ENCODE measurements at places on chromosomes 4 and X.

- no peak for DNase-seq
These were observed 29.4 kb upstream of the OPHN1 start for GRCh38 chrX:68462653-68463052.

GRCh38 chr4:188839704-188840103 lies 700.5 kb downstream of the TRIML1 start:
- DNase-seq: no peak

- DNase-seq: no peak
These were observed 94.9 kb downstream of the ARHGAP24 start for GRCh38 chr4:85569730-85570299.

DNA sequence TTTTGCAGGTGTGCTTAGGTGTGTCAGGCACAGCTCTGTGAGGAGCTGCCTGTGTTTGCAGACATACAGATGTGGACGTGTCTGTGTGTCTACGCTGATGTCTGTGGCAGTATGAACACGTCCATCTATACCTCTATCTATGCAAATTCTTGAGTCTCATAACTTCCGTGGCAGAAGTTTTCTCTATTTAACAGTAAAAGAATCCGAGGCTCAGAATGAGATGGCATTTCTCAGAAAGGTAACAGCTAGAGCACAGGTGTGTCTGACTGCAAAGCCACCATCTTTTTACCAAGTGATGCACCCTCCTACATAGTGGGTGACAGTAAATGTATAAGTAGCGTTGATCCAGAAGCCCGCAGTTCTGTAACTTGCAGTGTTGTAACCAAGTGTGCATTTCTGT lies 39.9 kb upstream of the CYP4V2 start:
- no peak for DNase-seq

DNA sequence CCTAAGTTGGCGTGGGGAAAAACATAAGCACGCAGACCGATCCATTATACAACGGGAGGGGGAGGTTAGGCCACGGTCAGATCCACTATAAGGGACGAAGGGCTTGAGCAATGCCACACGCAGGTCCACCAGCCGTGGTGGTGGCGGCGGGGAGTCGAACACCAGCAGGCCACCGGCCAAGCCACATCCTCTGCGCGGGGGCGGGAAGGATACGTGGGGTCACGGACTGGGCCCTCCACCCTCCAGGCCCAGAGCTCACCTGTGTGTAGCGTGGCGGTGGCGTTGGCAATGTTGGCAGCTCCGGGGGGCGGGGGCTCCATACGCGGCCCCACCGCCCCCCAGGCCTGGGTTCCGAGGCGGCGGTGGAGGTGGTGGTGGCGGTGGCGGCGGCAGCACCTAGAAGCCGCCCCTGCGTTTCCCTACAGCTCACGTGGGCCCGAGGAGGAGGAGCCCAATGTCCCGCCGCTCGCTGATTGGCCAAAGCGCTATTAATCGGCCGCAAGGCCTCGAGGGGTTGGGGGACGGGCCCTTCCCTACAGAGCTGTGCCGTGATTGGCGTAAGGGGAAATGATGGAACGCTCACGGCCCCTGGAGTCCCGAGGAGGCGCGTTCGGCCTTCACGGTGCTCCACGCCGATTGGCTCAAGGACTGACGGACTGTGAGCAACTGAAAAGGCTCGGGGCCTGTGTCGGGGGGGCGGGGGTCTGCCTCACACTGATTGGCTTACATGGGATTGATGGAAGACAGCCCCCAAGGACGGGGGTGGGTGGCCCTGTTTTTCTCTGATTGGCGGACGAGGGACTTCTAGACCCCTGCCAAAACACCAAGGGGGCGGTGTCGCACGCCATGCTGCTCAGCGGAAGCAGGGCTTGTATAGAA lies at the start of gene ELK1:
Gene ELK1 (minus strand): TSS at position 400 of the 879 bp plus-strand sequence. CDS start 9,122 bp downstream, outside the sequence.
- peak; percentile 79 for DNase-seq

GRCh38 chr4:111854494-111855087 lies 290.7 kb upstream of the FAM241A start:
- no peak for DNase-seq

GRCh38 chr4:163895378-163896005 lies 401.0 kb downstream of the TMA16 start:
- no peak for DNase-seq

DNA sequence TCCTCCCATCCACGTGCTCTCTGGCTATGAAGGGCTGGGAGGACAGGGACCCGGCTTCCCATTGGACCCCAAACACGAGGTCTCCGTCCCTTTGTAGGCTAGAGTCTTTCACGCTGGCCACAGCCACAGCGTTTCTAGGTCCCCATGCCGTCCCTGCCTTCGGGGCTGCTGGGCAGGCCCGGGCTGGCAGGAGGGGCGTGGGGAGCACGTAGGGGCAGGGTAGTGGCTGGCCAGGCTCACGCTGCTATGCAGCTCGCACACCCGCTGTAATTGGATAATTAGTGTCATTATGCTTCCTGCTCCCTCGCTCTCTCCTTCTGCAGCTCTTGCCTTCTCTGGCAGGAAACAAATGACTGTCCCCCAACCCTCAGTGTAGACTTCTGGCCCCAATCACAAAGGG lies 9.8 kb downstream of the ATP2B3 start:
- DNase-seq: no peak

DNA sequence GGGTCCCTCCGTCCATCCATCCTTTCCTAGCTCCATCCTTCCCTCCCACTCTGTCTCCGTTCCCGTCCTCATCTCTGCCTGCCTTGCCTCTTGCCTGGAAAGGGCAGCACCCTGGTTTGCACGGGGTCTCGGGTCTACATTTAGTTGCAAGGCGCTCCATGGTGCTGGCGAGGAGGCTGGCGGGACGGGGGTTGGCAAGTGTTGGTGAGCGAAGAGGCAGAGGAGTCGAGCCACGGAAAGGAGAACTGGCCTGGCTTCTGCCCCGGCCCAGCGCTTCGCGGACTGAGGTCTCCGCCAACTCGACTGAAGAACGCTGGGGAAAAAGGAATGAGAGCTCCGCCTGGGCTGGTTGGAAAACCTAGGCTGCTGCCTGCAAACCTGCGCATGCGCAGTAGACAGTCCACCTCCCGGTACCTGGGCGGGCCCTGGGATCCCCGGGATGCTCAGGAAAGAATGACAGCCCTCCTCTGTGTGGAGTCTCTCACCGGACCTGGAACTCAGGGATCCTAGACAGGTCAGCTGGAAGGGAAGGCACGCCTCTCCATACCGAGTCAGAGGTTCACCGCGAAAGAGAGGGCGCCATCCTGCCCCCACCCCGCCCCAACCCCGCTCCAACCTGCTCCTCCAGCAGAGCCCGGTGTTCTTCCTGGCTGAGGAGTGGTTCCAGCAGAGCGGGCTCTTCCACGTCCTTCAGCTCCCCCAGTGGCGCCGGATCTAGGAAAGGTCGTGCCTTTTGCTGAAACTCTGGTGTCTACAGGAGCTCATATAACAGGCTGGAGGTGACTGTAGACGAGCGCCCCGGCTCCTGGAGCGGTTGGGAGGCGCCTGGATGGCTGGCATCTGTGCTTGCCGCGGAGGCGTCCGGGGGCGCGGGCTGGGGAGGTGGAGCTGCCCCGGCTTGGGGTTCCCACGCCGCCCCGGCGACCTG lies 6.0 kb downstream of the FRG2 start:
- DNase-seq: no peak

GRCh38 chr4:129379429-129379828 lies 283.5 kb downstream of the C4orf33 start:
- DNase-seq: no peak

DNA sequence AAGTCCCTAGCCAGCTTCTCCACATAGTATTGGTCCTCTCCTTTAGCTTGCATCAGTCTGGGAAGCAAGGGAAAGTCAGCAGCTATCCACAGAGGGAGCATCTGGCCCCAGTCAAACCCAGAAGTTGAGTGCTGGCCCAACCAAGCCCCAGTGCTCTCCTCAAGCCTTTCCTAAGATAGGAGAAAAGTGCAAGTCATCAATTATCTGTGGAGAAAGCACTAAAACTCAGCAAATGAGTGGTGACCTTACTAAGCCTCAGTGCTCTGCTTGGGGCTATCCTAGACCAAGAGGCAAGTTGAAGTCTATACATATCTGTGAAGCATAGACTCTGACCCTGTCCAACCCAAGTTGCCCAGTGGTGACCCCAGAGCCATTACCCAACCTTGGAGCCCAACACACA lies 28.5 kb upstream of the MAGEE1 start:
- no peak for DNase-seq

GRCh38 chr4:54498661-54499111 lies 159.1 kb upstream of the KIT start:
- no peak for DNase-seq

DNA sequence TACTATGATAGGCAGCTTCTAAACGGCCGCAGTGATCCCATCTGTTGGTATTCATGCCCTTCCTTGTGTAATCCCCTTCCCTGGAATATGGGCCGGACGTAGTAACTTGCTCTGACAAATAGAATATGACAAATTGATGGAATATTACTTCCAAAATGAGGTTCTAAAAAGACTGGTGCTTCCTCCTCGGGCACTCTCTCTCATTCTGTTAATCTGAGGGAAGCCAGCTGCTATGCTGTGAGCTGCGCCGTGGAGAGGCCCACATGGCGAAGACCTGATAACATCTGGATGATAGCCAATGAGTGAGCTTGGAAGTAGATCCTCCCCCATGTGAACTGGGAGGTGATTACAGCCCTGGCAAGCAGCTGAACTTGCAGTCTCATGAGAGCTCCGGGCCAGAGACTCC lies 27.2 kb upstream of the SLC25A4 start:
- DNase-seq: no peak

Data from stimulated activated CD8-positive, alpha-beta memory T cell treated with anti-CD3 and anti-CD28 coated beads, Interleukin-2, amount 100 ng/mL, for 48 hours (primary cell).